ENCODE measurements at places on chromosomes 16 and 17.
A peak's percentile ranks its signal among the peaks of the same experiment; 100 is the strongest.

- no peak for DNase-seq
These were observed 9.5 kb downstream of the MYCBPAP start for GRCh38 chr17:50517504-50518383.

GRCh38 chr17:20123209-20123608, 114.0 kb downstream of the SPECC1 start:
- DNase-seq = no peak

GRCh38 chr17:47813512-47814031, 8.0 kb downstream of the OSBPL7 start:
- DNase-seq = no peak

DNA sequence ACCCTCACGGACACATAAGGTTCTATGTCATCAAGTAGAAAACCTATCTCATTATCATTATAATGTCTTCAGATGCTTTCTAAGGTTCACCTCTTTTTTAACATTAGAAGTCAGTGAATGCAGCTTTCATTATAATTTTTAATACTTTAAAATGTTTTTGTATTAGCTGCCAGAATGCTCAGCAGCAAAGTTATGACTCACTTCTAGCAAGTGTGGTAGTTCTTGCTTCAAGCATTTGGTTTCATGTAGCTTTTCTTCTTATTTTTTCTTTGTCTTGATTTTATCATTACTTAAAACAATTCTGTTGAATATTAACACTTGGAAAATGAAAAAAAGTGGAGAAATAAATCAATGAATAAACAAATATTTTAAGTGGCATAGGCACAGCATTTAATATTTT, 23.4 kb downstream of the LPCAT2 start:
- no peak for DNase-seq

GRCh38 chr17:43832168-43832975, 574 bp downstream of the MPP3 start:
- DNase-seq = no peak

- DNase-seq = no peak
These were observed 4.4 kb downstream of the DRC3 start for GRCh38 chr17:17976931-17977570.

DNA sequence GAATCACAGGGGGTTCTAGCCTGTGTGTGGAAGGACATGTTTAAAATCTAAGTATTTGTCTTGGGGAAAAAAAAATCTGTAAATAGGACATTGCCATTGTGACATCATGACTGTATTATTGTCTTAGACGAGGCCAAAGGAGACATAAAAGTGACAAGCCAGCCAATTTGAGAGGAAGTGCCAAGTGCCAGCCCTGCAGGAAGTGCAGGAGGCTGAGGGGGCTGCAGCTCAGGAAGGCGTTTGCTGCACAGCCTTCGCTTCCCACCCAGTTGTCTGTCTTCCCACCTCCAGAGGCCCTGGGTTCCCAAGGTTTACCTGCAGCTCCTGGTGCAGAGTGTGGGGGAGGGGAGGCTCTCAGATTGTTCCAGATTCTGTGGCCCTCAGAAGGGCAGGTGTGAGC, 1.3 kb downstream of the ADCY7 start:
- DNase-seq = no peak

- DNase-seq = no peak
These were observed 31.8 kb downstream of the SCNN1B start for GRCh38 chr16:23333831-23334456.

GRCh38 chr17:59527931-59528330, 37.5 kb upstream of the DHX40 start:
- no peak for DNase-seq

DNA sequence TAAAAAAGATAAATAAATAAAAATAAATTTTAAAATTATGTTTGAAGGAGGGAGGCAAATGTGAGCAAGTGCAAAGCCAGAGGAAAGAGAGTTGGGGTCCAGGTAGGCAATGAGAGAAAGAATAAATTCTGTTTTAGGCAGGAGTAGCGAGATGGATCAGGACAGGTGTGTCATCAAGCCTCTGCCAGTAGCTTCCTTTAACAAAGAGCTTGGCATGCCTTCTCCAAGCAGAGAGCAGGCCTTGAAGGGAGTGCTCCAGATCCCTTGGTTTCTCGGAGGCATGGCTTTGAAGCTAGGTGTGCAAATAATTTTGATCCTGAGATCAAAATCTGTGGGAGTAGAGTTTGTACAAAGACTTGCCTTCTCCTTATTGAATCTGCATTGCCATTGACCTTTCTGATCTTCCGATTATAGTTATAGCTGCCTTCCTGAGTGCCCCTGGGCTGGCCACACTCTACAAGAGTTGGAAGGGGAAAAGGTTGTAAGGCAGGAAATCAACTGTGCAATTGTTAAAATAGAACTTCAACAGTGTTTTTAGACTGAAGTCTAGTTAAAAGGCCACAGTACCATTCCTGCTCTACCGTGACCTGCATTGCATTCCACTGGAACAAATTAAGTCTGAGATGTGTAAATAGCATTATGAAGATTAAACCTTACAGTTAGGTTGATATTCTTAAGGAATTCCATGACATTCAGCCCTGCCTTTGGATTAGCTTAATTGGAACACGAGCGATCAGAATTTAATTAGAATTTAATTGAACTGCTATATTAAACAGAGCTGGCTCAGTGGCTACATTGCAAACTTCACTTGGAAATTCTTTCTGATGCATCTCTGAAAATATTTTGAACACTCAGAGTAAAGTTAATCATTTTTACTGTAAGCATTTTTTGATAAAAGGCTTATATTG, 33.7 kb downstream of the IQCK start:
- no peak for DNase-seq

GRCh38 chr17:45889579-45889978, 4.8 kb upstream of the MAPT start:
- no peak for DNase-seq

- no peak for DNase-seq
These were observed 161.1 kb upstream of the TBX2 start for GRCh38 chr17:61238455-61238933.

GRCh38 chr16:104355-104754, 26.3 kb downstream of the MPG start:
- DNase-seq = no peak

DNA sequence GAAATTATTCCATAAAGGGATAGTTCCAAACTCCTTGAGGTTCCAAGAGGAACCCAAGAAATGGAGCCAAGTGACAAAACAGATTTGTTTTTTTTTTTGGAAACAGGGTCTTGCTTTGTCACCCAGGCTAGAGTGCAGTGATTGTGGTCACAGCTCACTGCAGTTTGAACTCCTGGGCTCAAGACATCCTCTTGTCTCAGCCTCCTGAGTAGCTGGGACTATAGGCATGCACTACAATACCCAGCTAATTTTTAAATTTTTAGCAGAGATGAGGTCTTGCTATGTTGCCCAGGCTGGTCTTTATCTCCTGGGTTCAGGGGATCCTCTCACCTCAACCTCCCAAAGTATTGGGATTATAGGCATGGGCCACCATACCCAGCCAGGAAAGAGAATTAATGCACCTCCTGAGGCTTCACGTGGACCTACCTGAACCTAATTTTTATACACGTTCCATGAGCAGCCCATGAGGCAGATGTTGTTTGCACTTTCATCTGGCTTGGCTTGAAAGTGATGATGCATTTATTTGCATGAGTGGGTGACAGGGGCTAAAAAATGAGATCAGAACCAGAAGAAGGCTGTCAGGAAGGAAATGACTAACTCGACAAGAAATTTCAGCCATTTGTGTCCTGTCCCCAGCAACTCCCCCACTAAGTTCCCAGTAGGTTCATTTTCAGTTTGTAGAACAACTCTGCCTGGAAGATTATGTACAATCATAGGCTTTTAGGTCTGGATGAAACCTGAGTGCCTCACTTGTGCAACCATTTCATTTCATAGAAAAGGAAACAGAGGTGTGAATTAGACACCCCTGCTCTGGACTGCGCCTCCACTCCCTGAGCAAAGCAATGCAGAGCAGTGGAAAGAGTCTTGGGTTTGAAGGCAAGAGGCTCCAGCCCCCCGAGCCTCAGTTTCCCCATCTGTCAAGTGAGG, 10.3 kb upstream of the IRF8 start:
- DNase-seq = no peak

- no peak for DNase-seq
These were observed 206.9 kb downstream of the RAB11FIP4 start for GRCh38 chr17:31598399-31598782.

DNA sequence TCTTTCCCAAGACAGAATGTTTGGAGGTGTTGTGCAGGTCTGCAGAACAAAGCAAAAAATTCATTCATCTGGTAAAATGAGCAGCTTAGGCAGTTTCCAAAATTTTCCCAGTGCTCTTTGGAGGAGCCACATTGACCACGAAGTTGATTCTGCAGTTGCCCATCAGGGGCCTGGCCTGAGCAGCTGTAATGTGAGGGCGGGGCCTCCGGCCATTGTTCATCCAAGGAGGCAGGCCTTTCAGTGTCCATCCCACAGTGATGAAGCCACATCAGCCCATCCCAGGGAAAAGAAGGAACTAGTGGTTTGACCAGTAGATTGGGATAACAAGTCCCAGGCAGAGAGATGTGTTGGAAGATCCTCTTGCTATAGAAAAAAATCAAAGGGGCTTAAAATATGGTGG, 10.1 kb downstream of the UBFD1 start:
- DNase-seq = no peak

DNA sequence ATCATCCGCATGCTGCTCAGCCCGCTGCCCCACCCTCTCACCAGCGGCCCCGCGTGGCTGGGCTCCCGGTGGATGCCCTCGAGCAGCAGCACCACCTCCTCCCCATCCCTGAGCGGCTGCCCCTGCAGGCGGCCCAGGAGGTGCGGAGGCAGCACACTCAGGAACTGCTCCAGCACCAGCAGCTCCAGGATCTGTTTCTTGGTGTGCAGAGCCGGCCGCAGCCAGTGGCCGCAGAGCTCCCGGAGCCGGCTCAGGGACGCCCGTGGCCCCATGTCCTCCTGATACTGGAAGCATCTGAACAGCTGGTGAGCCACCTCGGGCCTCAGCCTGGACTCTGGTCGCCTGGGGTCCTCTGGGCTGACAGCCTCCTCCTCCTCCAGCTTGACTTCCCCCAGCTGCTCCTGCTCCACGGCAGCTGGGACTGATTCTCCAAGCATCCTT, 6.6 kb downstream of the ZSCAN10 start:
- DNase-seq = no peak

DNA sequence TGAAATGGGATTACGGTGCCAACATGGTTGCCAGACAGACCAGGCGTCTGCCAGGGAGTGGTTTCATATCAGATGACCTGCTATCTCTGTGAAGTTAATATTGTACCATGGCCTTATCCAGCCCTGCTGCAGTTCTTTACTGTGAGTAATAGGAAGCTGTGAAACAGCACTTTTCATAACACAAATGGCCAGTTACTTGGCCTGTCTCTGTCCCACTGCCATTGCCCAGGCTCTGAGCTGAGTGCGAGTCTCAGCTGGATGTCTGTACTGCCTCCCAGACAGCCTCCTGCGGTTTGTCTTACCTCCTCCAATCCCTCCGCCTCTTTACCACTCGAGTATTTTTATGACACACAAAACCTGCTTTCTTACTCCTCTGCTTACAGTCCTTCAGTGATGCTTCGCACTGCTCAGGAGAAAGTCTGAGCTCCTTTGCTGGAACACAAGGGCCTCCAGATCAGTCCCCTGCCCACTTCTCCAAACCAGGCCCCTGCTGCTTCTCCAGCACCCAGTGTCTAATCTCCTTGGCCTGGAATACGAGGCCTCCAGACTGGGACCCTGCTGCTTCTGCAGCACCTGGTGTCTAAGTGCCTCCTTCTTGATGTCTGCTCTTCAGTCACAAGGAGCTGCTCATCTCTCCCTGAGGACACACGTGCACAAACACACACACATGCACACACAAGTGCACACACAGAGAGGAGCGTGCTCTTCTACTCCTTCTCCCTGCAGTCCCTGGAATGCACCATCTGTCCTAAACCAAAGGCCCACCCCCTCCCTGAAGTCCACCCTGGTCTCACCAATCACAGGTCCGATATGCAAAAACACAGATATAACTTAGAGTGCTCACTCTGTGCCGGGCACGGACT, 17.1 kb upstream of the RHOT1 start:
- DNase-seq = no peak

DNA sequence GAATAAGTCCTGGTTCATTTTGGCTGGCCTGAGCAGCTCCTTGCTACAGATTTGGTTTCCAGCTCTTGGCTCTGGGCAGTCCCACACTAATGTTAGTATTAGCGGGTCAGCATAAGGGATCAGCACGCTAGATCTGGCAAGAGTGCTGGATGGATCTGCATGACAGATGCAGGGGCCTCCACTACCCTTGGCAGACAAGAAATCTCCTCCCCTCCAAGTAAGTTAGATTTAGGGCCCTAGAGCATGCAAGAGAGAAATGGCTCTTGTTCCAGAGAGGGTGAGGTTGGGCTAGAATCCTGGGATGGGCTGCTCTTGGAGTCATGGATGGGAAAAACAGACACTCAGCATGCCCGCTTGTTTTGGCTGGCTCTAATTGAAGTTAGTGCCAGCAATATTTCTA, 414.3 kb downstream of the RBFOX1 start:
- no peak for DNase-seq

- DNase-seq = no peak
These were observed 44.7 kb upstream of the DNAH17 start for GRCh38 chr17:78621720-78622490.

GRCh38 chr16:85664580-85665372, 24.0 kb downstream of the GINS2 start:
- no peak for DNase-seq

DNA sequence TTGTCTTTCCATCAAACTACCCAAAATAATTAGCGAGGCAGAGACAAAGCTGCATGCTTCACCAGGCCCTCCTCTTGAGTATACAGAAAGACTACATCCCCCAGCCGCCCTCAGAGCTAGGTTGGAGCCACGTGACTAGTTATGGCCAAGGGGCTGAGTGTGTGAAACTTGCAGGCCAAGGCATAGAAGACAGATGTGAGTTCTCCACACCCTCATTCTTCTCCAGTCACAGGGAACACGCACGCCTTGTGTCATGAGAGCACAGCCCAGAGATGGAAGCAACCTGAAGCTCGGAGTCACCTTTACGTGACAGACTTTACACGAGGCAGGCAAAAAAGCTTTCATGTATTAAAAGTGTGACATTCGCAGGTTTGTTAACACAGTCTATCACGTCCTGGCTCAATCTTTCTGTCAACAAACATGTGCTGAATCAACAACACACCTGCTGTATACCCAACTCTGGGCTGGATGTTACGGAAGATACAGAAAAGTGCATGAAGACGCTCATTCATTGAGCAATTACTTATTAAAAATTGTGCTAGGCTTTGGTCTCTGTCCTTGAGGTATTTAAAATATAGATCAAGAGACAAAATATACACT, 38.3 kb downstream of the STX8 start:
- DNase-seq = no peak

- no peak for DNase-seq
These were observed 377 bp downstream of the USP32 start for GRCh38 chr17:60391471-60392041.

- peak; percentile 28 for DNase-seq
These were observed 13.0 kb downstream of the SARM1 start for GRCh38 chr17:28384281-28385036.
